Left kidney (tissue), 8 donors: ENCODE measurements at places on chromosomes 11 and 22.

GRCh38 chr11:66467756-66468155, 1.1 kb downstream of the PELI3 start:
- DNase-seq: no peak

DNA sequence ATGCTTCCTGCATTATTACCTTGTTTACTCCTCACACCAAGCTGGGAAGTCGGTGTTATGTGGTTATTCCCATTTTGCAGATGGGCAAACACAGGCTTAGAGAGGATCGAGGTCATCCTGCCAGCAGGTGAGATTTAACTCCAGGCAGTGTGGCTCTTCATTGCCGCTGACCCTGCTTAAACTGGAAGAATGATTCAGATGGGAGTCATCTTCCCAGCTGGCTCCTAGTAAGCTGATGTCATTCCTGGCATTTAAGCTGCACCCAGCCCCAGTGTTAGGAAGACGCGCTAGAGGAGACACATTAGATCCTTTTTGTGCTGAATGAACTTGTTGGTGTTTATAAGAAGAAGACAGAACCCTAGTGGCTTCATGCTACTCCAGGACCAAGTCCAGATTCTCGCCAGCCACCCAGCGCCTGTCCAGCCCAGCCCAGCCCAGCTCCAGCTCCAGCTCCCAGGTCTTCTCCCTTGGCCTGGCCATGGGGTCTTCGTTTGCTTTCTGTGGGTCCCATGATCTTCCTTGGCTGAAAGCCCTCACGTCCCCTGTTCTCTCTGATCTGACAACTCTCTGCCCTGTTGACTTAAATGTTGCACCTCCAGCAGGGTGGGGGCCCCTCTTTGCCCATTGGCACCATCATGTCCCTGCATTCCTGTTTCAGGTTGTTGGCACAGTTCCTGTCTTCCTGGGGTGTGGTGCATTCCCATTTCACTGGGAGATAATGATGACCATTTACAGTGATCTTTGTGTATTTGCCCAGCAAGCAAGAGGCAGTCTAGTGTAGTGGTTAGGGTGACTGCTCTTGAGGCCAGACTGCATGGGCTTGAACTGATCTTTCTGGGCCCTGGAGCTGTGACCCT, 13.6 kb downstream of the PARVB start:
- DNase-seq: no peak

GRCh38 chr11:114846416-114846791, 168.1 kb downstream of the NXPE2 start:
- no peak for DNase-seq

DNA sequence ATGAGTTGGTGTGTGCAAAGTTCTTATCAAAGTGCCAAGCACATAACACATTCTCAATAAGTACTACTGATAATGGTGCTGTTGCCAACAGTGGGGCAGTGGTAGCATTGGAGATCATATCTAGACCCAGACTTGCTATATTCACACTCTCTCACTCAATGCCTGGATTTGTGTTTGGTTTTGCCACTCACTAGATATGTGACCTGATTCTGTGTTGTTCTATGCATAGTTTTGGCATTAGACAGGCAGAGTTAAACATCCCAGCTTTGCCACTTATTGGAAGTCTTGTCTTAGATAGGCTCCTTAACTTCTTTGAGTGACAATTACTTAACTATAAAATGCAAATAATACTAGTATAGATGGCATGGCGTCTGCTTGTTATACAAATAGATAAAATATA, 642.6 kb upstream of the CCDC179 start:
- no peak for DNase-seq

DNA sequence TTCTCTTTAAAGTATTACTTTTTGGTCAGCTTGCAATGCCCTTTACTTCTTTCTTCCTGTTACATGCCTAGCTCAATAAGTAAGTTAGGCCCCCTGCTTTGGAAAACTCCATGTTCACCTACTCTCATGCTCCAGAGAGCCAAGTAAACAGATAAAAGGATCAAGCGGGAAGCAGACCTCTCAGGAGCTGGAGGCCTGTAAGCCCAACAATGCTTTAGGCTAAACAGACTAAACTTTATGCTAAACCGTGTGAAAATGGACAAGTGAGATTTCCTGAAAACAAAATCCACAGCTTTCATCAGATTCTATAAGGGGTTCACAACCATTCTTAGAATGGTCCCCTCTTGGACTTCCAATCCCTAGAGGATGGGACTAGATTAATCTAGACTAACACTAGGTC, 40.2 kb downstream of the CELF1 start:
- DNase-seq: no peak

GRCh38 chr11:111419181-111419580, 40.1 kb upstream of the POU2AF1 start:
- no peak for DNase-seq

DNA sequence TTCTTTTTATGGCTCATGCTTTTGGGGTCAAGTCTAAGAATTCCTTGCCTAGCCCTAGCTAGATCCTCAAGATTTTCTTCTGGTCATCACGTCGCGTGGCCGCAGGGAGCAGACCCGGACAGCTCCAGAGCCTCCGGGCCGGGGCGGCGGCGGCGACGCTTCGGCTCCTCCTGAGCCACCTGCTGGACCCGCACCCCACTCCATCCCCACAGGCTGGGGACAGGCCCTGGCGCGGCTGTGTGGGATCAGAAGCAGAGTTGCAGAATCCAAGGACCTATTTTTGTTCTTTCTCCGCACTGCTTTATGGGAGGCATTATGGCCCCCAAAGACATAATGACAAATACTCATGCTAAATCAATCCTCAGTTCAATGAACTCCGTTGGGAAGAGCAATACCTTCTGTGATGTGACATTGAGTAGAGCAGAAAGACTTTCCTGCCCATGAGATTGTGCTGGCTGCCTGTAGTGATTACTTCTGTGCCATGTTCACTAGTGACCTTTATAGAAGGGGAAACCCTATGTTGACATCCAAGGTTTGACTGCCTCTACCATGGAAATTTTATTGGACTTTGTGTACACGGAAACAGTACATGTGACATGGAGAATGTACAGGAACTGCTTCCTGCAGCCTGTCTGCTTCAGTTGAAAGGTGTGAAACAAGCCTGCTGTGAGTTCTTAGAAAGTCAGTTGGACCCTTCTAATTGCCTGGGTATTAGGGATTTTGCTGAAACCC, 12.4 kb upstream of the SCARF2 start:
- DNase-seq: no peak
